ENCODE measurements at places on chromosomes 5 and 9.

DNA sequence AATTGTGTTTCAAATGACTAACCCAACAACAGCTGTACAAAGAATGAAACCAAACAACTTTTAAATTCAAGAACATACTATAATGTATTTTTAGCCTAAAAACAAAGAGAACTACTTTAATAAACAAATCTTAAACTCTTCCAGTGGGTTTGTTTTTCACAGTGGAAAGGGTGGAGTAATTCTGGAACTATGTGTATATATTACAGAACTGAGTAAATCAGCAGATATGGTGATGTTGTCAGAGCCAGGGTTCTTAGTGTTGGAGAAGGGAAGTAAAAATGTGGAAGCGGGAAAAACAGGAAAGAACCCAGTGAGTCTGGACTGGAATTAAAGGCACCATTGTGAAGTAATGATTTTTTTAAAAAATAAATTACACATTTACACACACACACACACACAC is 144.9 kb downstream of the CDK5RAP2 start:
- no peak for DNase-seq

GRCh38 chr5:126009566-126009965 is 413.6 kb upstream of the GRAMD2B start:
- DNase-seq: no peak

DNA sequence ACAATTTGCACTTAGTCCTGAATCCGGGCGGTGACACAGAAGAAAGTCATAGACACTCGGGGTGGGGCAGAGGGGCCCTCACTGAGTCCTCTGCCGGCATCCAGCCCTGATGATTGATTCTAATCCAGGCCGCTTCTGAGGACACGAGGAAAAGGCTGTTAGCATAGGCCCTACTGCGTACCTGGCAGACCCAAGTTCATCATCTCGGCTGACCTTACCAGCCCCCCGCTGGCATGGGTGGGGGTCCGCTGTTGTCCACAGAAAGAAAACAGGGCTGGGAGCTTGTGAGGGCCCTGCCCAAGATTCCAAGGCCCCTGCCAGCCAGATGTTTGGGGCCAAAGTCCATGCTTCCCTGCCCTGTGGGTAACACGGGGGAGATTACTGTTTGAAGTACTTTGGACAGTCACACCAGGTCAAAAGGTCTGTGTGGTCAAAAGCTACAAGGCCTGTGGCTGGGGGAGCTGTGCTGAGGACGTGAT is 24.5 kb downstream of the ERGIC1 start:
- no peak for DNase-seq

DNA sequence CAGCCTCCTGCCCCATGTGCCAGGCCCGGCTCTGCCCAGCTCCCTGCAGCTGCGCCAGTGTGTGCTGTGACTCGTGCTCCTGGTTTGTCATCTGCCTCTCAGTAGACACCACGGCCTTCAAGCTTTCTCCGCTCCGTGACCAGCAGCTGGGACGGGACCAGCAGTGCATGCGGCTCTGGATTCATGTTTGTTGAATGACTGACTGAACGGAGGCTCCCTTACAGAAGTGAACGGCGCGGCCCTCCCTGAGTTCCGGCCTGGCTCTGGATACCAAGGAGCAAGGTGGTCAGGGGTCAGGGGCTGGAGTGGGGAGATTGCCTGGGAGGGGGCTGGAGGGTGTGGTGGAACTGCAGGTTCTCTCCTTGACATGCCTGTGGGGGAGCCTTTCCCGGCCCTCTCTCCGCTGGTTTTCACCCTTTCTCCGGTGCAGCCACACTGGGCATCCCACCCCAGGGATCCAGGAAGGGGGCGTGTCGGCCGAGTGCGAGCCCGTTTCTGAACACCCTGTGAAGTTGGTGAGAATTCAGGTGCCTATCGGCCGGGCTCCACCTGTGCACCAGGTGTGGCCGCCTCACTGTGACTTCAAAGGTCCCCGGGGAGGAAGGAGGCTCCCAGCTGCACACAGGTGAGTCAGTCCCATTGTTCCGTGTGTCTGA is 11.1 kb upstream of the CEP72 start:
- DNase-seq: no peak

DNA sequence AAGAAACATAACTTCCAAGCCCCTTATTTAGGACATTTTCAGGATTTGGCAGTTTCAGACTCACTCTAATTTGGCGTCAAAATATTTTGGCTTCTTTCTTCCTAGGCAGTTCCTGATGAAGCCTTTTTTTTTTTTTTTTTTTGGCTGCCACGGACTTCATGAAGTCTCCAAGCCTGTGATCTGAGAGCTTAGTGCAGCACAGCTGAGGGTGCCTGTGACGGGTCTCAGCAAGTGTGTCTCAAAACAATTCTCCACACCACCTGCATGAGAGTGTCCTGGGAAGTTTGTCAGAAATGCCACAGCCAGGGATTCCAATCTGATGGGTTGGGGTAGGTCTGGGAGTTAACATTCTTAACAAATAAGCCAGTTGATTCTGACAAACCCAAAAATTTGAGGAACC is 6.0 kb upstream of the ESM1 start:
- no peak for DNase-seq

DNA sequence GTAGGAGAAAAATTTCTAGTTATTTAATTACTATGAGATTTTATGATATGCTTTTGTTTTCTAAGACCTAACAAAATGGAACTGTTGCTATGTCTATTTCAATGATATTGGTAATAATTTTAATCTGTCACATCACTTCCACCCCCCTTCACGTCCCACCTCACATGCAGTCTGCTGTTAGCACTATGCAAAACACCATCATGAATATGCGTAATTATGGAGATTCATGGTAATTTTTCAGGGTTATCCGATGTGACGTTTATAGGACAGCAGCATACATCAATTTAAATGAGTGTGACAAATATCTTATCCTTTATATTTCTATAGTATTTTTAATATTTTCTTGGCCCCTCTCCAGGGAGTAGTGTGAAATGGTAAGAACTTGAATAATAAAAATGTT is 283.8 kb upstream of the TMEM161B start:
- DNase-seq: no peak

DNA sequence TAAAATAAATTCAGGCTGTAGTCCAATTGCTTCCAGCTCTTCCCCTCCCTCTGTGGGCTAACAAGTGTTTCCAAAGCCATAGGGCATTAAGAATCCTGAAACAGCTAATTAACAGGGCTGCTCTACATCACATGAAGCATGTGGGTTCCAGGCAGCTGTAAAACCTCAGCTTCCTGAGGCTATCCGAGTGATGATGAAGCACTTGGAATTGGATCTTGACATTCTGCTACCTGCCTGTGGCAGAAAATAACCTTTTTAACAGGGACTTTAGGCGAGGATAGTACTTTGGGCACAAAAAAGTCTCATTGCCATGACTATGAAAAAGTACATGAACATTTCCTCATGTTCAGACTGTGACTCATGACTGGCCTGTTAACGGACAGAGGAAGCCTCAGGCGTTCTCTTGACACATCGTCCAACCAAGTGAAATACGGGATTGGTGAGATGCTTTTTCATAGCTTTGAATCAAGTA is 107.2 kb downstream of the PDE4D start:
- DNase-seq: peak; percentile 72

DNA sequence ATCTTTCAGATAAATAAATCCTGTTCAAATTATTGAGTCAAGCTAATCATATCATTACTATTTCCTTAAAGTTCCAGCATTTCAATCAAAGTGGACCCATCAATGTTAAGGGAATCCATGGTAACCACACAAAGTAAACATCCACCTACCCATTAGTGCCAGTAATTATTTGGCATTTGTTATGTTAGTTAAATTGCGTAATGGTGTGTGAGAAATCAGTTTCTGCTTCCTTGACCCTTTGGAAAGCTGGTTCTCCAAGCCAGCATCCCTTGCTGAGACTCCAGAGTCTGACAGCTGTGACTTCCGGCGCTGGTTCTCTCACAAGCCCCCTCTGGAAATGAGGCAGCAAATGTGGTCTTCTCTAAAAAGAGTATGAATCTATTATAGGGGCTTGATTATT is 308.6 kb upstream of the EFNA5 start:
- no peak for DNase-seq

- DNase-seq: no peak
Measured at GRCh38 chr9:82088591-82088990, 100.0 kb downstream of the SPATA31D1 start.

DNA sequence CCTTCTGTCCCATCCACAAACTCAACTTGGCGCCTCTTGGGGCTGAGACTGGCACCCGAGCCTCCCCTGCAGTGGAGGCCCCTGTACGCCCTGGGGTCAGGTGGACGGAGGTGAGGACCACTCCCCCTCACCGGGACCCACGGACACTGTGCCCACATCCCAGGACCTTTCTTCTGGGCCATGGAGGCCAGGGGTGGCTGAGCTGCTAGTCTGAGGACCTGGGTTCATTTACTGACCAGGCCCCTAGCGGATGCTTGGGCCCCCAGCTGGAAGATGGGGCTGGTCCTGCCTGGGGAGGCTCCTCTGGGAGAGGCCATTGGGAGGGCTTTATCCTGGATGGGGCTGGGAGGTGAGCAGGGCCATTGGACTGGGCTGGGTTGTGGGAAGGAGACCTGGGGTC is 16.9 kb upstream of the SLC6A19 start:
- DNase-seq: no peak

- DNase-seq: no peak
Measured at GRCh38 chr5:96036301-96036700, 74.7 kb upstream of the ELL2 start.

DNA sequence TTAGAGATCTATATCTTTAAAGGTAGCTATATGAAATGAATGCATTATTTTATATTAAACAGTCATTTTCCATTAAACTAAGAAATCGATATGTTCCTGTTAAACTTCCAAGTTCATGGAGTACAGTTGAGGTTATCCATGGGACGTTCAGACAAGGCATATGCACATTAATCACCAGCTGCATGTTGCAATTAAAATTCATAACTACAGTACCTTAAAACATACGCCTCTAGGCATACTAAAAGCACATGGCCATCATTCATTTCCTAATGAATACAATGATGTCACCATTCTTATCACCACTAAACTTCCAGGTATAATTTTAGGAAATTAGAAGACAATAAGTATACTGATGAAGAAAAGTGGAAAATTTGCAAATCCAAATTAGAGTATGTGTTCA is 174.3 kb downstream of the CDH12 start:
- no peak for DNase-seq

GRCh38 chr5:42507451-42508097 is 84.3 kb downstream of the GHR start:
- no peak for DNase-seq

DNA sequence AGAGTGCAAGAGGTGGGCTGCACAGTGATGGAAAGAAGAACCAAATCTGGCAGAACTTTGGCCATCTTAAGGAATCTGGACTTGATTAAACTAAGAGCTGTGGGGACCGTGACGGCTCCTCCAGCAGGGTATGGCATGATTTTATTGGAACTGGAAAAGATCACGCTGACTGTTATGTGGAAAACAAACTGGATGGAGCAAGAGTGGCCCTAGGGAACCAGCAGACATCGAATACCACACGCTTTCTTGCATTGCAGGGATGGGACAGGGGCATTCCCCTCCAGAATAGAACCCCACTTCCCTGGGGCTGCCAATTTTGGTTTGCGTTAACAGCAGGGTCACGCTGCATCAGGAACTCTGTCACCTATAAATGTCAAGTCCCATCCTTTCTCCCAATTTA is 38.8 kb downstream of the INSYN2B start:
- peak; percentile 37 for DNase-seq

- DNase-seq: no peak
Measured at GRCh38 chr5:167843881-167844572, 447.4 kb upstream of the WWC1 start.

- no peak for DNase-seq
Measured at GRCh38 chr9:16690628-16691027, 179.8 kb downstream of the BNC2 start.

DNA sequence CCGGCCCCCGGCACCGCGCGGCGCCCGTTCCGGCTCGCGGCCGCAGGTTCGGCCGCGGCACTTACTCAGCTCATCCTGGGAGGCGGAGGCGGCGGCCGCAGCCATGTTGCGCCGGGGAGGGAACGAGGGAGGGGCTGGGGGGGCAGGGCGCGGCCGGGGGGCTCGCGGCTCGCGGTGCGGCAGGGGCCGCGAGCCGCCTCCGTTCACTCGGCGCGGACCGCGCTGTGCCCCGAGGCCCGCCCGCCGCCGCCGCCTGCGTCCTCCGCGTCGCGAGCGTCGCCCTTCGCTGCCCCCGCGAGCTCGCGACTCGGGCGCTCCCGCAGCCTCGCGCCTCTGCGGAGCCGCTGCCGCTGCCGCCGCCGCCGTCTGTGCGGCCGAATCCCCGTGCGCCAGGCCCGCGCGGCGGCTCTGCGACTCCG is 735 bp downstream of the ECPAS start:
- DNase-seq: peak; percentile 50

- no peak for DNase-seq
Measured at GRCh38 chr5:73911761-73912393, 285.9 kb downstream of the ARHGEF28 start.

GRCh38 chr9:72453797-72454196 is 67.6 kb upstream of the TMC1 start:
- no peak for DNase-seq

DNA sequence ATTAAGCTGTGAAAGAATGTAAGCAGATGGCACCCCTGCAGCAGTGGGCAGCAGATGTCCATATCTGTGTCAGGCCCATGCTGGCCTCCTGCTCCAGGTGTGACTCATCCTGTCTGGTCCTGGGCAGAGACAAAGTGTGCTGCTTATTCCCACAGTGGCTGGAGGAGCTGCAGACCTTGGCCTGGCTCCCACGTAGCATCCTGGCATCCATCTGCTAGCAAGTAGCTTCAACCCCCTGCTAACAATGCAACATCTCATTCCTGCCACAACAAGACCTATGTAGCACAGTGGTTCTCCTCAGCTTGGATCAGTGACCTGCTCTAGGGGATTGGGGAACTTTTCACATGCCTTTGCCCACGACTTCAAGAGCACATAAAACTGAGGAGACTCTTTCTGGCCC is 126.4 kb upstream of the SLC12A2 start:
- peak; percentile 68 for DNase-seq

DNA sequence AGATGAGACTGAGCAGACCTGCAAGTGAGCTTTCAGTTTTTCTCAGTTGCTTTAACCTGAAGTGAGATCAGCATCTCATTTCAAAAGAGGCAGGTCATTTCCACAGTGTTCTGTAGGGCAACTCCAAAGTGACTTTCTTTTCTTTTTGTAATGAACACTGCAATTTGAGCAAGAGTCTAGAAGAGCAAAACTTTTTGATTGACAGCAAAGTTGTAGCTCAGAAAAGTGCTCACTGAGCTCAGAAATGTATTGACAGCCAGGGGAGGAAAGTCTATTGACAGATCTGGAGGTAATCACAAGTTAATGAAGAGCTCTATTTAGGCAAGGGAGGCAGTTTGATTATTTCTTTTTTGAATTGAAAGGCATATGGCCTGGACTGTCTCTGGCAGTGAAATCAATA is 54.6 kb downstream of the LRRC70 start:
- DNase-seq: no peak

GRCh38 chr5:157486221-157486681 is 26.2 kb downstream of the NIPAL4 start:
- no peak for DNase-seq

DNA sequence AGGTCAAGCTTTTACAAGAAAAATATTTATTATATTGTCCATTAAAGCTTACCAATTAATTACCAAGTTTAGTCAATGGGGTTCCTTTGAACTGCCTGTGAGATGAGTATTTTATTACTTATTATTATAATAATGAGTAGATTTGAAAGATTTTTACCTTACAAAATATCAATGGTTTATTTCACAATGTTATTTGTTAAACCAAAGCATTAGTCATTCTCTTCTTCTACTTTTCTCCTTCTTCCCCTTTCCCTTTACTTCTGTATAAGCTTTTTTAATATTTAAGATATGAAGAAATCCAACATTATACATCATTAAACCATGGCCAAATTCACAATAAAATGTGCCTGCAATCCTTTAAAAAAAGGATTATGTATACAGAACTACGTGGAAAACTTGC is 369.5 kb downstream of the ARL15 start:
- no peak for DNase-seq

Measured in AG08395 (cell line).